ENCODE measurements at places on chromosomes 4 and X.

DNA sequence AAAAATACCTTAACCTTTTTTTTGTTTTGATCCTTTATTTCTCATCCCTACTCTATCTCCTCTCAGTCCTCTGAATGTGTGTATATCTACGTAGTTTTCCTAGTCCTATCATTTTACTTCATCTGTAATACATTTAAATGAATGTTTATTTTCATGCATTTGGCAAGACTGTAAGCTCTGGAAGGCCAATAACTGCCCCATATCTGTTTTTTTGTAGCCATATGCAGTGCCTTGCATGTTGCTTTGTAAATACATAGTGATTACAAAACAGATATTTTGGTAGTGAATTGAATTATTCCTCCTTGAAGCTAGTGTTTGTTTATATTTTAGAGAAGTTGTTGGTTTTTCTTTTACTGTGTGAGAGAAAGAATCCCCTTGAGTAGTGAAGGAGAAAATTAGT is 450.2 kb downstream of the PCDH18 start:
- DNase-seq: no peak

GRCh38 chr4:149523039-149523438 is 292.6 kb downstream of the IQCM start:
- no peak for DNase-seq

DNA sequence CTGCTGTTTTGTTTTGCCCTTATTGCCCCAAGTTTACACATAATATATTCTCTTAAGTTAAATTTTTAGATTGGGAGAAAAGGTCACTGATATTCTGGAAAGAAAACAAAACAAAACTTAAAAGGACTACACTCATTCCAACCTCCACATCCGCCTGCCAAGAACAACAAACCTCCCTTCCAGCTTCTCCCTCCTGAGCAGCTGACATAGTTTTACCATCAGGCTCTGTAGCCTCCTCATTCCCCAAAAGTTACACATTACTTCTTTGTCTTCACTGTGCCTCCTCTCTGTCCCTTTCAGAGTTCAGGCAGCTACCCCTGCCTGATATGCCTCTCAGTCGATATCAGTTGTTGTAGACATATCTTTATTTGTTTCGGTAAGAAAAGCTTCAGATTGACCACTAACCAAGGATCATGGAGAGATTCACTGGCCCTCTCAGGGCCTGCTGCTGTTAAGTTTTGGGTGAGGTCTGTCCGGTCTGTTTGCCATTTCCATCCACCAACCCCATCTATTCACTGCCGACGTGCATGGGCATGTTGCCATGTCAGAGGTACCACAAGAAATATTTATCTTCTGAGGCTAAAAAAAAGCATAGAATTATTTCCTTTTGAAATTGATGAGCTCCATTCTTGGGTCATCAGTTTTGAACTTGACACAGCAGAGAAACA is 164.1 kb downstream of the GASK1B start:
- DNase-seq: no peak

DNA sequence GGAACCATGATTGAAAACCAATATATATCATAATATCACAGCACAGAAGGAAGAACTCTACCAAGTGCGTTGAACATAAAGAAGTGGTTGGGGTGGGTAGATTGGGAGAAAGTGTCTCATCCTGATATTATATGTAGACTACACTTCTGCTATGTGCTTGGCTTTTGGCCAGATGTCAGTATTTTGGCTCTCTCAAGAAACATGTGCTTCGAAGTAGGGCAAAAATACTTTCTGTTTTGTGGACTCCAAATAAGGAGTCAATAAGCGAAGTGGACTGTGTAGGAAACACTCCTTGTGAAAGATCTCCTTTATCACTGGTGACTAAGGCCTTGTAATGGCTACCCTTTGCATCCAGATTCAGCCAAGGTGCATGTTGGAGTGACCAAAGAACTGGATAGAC is 7.8 kb upstream of the HPSE start:
- DNase-seq: no peak

DNA sequence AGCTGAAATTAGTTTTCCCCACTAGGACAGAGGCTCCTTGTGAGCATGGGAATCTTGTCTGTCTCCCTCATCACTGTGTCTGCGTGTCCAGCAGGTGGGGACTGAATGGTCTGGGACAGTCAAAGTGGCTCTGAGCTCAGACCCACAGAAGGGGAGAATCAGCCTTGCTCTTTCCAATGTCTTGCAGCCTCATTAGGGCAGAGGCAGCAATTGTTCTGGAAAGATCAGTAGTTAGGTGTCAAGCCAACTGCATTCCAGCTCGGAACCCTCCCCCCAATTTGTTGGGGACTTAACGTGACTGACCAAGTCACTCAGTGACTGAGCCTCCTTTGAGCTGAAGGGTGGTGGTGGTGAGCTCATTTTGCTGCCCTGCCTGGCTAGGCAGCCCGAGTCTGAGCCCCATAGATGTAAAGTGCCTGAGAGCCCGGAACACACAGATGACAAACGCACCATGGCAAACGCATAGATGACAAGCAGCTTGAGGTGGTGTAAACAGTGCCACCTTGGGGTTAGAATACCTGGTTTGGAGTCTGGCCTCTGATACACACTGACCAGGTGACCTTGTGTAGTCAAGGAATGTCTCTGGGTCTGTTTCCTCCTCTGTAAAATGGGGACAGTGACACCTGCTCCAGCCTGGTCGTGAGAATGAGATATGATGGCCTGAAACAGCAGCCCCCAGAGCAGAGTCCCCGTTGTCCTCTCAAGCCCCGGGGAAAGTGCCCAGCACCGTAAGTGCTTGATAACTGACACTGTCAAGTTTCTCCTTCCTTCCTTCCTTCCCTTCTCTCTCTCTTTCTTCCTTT is 2.7 kb upstream of the SORCS2 start:
- no peak for DNase-seq

DNA sequence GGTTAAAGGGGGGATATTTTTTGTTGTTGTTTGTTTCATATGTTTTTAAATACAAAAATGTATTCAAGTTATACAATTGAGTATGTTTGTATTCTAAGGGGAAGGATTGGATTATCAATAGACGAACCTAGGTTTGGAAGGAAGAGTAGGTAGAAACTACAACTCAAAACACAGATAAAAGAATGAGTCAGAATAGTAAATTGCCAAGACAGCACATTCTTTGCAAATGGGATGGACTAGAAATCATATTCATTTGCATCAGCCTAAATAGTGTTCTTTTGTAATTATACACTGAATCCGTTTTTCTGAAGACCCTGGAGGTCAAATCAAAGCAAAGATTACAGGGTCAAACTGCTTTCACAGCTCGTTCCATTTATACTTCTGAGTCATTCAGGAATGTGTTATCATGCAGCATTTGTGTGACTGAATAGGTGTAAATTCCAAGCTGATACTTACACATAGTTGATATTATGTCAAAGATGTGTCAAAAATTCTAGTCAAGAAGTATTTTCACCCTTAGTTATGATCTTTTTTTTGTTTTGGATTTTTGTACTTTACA is 273.3 kb upstream of the FAT4 start:
- peak; percentile 18 for DNase-seq

DNA sequence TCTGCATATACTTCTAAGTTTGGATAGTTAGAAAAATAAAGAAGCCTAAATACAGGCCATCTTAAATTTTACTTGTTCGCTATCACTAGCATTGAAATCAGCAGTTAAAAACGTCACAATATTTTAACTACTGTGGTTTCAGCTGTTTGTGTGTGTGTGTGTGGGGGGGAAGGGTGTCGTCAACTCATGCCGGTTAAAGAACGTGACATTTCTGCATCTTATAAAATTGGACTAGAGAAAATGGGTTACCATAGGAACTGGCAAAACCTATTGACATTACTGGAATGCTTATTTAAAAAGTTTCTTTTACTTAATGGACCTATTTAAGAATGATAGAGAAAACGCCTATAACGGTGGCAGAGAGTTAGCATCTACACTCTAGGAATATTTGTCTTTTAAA is 1.2 kb upstream of the CNKSR2 start:
- no peak for DNase-seq

DNA sequence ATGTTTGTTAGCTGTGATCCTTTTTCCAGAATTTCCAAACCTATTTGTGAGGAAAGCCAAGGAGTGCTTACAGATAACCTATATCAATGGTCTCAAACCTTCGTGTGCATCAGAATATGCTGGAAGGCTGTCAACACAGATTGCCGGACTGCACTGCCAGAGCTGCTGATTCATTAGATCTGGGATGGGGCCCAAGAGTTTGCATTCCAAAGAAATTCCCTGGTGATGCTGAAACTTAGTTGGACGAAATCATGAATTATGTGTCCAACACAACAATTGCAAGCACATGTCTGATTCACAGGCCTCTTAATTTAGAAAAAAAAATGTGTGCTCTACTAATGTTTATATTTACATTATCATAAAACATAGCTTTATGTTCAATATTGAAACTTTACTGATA is 544.0 kb upstream of the AMOT start:
- DNase-seq: peak; percentile 39

- no peak for DNase-seq
Measured at GRCh38 chr4:115272594-115272993, 159.2 kb upstream of the NDST4 start.

- DNase-seq: no peak
Measured at GRCh38 chrX:79721234-79721633, 293.3 kb upstream of the TBX22 start.

GRCh38 chr4:165351359-165352130 is 24.1 kb downstream of the MSMO1 start:
- DNase-seq: no peak

GRCh38 chr4:181939199-181939945 is 303.8 kb upstream of the TENM3 start:
- DNase-seq: no peak

DNA sequence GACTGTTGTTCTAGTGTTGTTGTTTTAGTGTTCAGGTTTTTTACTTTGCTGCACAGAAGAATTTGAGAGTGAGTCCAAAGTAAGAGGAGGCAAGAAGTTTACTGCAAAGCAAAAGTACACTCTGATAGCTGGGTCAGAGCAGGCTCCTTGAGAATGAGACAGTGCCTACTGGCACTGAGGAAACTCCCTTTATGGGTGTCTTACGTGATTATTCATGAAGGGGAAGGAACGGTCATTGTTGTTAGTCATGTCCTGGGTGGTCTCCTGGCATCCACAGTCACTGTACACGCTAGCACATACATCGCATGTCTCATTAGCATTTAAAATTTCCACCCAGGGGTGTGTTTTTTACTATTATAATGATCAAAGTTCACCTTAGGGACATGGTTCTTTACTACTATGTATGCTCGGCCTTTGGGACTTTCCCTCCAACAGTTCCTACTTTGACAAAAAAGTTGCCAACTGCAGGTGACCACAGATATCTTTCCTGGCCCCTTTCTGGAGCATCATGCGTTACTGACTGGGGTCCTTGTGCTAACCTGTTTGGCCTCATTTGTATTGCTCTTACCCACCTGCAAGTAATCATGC is 688.9 kb upstream of the AMOT start:
- peak; percentile 5 for DNase-seq

- DNase-seq: no peak
Measured at GRCh38 chrX:80807606-80807991, 2.1 kb downstream of the BRWD3 start.

DNA sequence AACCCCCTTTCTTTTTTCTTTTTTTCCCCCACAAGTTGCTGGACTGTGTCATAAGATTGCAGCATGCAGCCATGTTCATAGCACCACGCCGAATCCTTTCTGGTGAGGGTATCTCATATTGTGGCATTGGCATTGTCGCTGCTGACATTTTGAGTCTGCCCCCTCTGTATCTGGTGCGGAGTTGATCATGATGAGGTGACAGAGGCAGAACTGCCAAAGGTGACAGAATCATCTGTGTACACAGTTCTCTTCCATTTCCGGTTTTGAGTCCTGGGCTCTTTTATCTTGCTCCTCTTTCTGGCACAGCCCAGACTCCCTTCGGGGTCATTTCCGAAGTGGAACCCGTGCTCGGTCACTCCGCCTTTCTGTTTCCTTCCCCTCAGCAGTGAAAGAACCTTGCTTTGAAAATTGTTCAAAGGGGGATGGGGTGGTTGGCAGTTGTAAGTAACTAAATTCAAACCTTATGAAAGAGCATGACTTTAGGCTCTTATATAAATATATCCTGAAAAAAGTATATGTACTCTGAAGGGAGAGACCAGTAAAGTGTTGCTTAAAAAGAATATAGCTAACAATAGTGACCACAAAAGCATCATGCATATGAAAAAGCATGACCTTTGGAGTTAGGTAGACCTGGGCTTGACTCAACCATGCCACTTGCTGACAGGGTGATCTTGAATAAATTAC is 55.0 kb upstream of the BMP2K start:
- no peak for DNase-seq

DNA sequence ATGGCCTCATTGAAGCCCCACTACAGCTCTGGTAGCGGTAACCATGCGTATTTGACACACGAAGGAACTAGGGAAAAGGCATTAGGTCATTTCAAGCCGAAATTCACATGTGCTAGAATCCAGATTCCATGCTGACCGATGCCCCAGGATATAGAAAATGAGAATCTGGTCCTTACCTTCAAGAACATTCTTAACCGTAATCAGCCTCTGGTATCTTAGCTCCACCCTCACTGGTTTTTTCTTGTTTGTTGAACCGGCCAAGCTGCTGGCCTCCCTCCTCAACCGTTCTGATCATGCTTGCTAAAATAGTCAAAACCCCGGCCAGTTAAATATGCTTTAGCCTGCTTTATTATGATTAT is 876 bp downstream of the HPRT1 start:
- peak; percentile 39 for DNase-seq

DNA sequence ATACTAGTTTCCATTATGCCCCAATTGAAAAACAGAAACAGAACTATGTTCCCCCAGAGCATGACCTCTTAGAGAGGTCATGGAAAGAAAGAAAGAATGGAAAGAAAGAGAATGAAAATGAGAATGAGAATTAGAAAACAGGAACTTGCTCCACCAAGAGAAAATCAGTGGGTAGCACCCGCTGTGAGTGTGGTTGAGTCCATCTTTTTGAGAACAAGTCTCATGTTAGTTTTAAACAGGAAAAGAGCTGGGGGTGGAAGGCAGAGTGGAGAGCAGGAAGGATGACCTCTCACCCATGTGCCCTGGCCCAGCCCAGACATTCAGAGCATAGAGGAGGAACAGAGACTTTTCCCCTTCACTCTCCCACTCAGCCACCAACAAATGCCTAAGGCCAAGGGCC is 4.9 kb downstream of the GSX2 start:
- no peak for DNase-seq

GRCh38 chr4:176002007-176002613 is 63.5 kb upstream of the WDR17 start:
- peak; percentile 61 for DNase-seq

DNA sequence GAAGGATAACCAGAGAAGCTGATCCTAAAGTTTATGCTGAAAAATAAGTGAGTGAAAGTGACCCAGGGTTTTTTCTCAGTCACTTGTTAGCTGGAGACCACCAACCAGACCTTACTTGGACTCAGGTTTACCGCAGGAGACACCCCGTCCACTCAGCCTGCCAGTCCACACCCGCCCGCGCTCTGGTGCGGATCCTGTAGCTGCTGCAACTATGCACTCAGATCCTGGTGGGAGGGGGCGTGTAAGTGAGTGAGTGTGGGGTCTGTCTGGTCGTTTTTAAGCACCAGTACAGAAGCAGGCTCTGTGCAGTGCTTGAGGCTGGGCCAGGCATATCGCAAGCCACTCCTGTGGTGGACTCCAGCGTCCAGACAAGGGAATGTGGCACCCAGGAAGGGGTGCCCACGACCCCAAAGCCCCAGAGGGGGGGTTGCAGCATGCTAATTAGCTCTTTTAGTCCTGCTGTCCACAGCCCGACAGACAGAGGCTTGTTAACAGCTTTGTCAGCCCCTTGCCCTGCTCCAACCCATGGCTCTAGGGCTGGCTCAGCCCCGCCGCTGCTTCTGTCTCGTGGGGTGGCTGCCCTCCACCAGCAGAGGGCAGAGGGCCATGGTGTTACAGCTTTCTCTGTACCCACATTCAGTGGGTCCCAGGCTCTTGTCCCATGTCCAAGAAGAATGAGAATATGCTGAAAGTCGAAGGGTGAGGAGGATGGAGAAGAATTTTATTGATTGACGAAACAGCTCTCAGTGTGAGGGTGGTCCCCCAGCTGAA is 40.4 kb upstream of the PPP1R2C start:
- DNase-seq: no peak
